Muscle of arm (tissue), 14 donors: ENCODE measurements at places on chromosomes 3 and 15.

DNA sequence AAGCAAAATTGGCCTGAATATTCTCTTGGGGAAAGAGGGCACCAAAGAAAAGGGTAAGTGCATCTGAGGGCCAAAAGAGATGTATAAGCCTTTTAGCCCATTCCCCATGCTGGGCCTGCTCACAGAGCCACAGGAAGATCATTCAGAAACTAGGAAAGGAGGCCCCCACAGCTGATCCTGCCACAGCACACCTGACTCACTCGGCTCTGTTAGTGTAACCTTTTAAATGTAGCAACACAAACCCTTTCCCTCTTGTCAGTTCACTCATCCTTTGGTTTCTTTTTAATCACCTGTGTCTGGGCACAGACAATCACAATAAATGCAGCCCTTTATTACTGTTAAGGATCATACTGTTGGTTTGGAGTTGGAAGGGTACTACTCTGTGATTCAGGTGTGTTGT lies 69.9 kb downstream of the PDCD6IP start:
- DNase-seq = no peak

- no peak for DNase-seq
These were observed 42.4 kb upstream of the CMTM8 start for GRCh38 chr3:32195995-32196540.

DNA sequence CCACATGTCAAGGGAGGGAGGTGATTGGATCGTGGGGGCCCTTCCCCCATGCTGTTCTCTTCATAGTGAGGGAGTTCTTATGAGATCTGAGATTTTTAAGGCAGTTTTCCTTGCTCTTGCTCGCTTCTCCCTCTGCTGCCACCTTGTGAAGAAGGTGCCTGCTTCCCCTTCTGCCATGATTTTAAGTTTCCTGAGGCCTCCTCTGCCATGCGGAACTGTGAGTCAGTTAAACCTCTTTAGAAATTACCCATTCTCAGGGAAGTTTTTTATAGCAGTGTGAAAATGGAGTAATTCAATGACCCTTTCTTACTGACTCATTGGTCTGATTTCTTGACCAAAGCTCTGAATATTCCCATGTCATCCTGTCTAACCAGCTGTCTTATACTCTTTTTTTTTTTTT lies 484.4 kb upstream of the TPRG1 start:
- no peak for DNase-seq

DNA sequence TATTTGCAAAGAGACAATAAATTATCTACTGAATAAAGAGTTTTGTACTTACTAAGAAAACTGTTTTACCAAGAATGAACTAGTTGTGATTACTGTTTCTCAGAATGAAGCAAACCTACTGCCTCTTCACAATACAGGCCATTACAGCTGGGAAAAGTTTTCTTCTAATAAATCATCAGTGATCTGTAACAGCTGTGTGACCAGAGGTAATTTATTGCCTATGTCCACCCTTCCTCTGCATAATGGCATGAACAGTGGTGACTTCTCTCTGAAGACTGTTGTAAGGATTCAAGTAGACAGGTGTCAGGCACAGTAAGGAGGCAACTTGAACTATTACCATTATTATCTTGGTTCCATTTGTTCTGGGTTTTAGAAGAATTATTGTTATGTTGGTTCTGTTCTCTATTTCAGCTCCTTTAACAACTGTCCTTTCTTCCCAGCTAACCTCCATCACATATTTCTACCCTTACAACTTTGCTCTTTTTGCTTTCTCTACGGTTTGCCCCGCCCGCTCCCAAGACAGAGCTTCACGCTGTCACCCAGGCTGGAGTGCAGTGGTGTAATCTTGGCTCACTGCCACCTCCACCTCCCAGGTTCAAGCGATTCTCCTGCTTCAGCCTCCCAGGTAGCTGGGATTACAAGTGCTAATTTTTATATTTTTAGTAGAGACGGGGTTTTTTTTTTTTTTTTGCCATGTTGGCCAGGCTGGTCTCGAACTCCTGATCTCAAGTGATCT lies 51.5 kb downstream of the PRKAR2A start:
- no peak for DNase-seq

DNA sequence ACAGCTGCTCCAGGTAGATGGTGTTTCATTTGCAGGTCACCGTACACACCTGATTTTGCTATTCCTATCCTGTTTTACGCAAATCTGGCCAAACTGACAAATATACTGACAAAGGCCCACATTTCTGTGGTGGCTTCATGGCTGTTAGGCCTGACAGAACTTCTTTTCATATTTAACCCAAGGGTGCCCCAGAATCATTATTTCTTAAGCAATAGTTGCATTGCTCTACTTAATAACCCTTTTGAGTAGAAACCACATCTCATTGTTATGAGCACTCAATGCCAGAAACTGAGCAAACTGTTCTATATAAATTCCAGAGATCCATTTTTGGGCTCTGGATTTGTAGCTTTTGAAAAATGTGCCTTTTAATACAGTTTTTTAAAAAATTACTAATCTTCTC lies 19.4 kb downstream of the ASTE1 start:
- DNase-seq = no peak

- no peak for DNase-seq
These were observed 6.9 kb upstream of the FOXB1 start for GRCh38 chr15:59997070-59997701.

- DNase-seq = no peak
These were observed 44.5 kb downstream of the TIMP4 start for GRCh38 chr3:12114251-12114650.

GRCh38 chr15:92130244-92130643 lies 263.4 kb upstream of the ST8SIA2 start:
- no peak for DNase-seq

GRCh38 chr15:85755471-85755870 lies 39.3 kb downstream of the KLHL25 start:
- no peak for DNase-seq
